ENCODE measurements at places on chromosomes 13 and 19.

DNA sequence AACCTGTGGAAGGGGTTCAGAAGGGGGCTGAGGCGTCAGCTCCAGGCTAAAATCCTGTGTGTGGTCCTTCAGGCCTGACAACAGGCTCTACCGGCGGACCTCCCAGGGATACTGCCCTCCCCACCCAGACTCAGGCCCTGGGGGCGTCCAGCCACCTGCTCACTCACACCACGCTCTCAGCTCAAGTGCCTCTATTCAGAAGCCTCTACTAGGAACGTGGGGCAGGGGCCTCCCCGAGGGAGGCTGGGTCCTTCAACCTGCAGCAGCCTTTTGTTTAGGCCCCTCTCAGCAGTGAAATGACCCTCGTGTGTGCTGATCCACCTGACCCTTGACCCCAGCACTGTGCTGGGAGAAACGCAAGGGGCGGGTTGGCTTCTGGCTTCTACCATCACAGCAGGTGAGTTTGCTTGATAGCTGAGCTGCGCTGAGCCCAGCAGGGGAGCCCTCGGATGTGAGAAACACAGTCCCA is 10.6 kb downstream of the PLPP2 start:
- DNase-seq, result no peak

- DNase-seq, result no peak
Measured at GRCh38 chr13:80339912-80340650, 845 bp downstream of the SPRY2 start.

DNA sequence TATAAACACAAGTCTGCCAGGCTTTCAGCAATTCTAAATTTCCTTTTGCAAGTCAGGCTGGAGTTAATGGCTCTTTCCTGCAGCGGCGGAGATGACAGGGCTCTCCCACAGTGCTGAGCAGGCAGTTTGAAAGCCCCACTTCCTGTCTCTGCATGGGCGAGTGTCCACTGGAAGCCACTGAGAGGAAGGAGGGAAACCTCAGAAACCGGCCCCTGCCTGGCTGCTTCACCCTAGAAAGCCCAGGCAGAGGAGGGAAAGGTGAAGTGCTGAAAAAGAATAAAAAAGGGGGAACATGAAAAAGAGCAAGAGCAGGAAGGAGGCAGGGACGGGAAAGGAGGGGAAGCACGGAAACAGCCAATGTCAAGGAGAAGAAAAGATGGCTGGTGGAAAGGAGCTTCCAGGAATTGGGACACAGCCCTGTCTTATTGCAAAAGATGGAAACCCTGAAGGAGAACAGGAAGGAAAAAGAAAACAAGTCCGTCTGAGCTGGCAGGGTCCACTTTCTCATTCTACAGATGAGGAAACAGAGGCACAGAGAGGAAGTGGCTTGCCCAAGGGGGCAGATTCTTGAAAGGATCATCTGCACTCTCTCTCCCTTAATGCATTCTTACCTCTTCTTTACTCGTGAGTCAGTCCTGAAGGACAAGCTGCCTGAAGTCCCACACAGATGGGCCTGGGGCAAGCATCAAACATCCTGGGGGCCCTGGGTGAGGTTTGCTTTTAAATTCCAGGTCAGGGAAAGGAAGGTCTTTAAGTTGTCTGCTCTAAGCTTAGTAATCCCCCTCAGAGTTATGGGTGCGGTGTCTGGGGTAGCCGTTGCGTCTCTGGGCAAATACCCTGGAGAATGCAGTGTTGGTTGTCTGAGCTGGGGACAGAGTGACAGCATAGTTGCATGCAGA is 38.8 kb upstream of the ALOX5AP start:
- no peak for DNase-seq

- DNase-seq, result no peak
Measured at GRCh38 chr13:40477623-40478608, 188.5 kb downstream of the FOXO1 start.

DNA sequence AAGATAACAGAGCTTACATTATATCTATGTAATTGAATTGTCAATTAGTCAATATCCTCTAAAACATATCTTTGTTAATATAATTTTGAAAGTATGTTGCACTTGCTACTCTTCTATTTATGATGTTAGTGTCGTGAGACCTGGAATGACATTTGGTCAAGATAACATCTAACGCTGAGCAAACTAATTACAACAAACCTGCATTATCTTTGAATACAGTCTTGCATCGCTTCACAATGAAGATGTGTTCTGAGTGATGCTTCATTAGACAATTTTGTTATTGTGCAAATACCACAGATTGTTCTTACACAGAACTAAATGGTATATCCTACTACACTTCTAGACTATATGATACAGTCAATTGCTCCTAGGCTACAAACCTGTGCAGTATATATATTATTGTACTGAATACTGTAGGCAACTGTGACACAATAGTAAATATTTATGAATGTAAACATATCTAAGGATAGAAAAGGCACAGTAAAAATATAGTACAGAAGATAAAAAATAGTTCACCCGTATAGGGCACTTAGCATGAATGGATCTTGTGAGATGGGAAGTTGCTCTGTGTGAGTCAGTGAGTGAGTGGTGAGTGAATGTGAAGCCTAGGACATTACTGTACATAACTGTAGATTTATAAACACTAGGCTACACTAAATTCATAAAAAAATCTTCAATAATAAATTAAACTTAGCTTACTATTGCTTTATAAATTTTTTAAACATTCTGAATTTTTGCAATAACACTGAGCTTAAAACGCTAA is 1773.8 kb downstream of the PCDH9 start:
- no peak for DNase-seq

DNA sequence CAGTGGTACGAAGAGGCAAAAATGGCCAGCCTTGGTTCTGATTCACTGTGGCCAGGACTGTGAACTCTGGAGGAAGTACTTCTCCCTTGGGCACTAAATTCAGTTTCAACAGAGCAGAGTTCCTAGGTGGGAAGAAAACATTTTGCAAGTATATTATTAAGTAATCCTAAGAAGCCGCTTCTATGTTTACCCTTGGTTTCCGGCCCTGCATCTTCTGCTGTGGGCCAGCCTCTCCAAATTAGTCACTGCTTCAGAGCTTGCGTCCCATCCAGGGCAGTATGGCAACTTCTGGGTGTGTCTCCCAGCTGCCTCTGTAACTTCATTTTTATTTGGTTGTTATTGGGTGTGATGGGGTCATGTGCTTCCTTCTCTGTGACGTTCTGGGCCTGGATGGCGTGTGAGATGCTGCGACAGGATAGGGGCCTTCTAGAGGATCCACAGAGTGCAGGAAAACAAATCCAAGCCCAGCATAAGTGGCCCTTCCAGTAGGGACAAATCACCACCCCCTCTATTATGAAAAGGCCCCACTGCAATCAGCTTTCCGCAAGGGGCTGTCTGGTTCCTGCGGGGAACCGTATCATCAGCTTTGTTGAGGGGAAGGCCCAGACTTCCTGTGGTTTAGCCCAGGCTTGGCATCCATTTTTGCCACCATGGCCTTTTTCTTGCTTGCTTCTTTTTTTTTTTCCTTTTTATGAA is 55.1 kb upstream of the C1QTNF9 start:
- DNase-seq, result no peak

GRCh38 chr13:98792321-98792720 is 39.8 kb upstream of the SLC15A1 start:
- DNase-seq, result no peak

- DNase-seq, result no peak
Measured at GRCh38 chr13:114249077-114249476, 14.4 kb downstream of the CDC16 start.

GRCh38 chr19:54573330-54573872 is at the start of gene LILRA2:
Gene LILRA2 (plus strand): TSS chr19:54573790. CDS start chr19:54573879, 89 bp downstream.
- DNase-seq, result no peak

- no peak for DNase-seq
Measured at GRCh38 chr19:7328647-7329046, 20.1 kb upstream of the ARHGEF18 start.

DNA sequence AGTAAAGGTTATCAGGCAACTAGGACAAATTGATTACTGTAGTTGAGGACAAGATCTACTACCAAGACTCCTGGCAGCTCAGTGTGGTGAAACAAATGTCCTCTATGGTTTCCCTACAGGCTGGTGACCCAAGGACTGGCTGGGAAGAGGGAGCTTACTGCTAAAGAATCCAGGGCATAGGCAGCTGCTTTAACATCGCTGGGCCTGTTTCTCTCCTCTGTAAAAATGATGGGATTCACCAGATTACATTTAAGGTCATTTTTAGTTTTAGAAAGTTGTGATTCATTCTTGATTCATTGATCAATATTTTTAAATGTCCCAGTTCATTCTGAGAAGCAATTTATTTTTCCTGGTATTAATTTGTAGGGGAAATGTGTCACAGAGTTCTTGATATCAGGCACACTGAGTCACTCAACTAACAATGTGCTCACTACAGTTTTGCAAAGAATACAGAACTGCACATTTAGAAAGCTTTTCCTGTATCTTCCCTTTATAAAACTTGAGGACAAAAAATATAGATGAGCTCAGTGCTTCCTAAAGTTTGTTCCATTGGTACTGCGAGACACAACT is 19.6 kb upstream of the FAM124A start:
- no peak for DNase-seq

All from stimulated activated CD8-positive, alpha-beta memory T cell treated with anti-CD3 and anti-CD28 coated beads, Interleukin-4, amount 100 ng/mL, for 24 hours (primary cell).